ENCODE measurements at places on chromosomes 12 and 14.
A peak's percentile ranks its signal among the peaks of the same experiment; 100 is the strongest.

GRCh38 chr12:98838231-98838647 is 193.1 kb downstream of the APAF1 start:
- DNase-seq = no peak

GRCh38 chr12:106097011-106097410 is 41.7 kb downstream of the NUAK1 start:
- DNase-seq = no peak

DNA sequence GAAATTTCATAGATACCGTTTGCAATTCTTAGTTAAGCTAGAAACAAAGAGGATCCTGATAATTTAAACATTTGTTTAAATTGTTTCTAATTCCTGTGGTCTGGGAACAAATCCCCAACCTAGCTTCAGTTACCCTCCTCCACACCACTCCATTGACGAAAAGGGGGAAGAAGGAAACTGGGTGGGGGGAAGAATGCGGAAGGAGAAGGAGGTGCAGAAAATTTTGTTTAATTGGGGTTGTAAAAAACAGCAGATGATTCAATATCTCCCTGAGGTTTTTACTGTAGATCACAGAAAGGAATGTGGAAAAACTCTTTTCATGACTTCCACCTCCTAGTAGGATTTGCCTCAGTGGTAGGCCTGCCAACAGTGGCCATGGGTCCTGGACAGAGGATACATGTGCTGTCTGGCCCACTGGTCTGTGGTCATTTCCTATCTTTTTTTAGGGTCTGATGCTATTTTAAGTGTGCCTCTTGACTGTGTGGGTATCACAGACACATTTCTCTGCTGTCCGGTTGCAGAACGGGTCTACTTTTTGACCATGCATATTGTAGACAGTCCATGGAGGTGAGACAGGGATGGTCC is 122.9 kb upstream of the PCED1B start:
- no peak for DNase-seq

DNA sequence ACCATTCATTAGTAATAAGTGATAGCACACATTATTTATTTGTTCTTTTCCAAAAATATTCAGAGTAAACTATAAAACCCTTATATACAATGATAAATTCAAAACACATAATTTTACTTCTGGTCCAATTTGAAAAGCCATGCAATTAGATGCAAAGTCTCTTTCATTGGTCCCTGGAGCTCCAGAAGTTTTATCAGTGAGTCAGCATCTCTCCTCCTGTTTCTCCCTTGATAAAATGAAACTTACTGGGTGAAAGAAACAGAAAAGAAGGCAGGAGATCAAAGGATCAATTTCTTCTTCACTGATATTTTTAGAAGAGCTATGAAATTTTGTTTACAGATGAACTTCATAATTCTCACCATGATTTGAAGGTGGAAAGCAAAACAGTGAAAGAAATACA is 47.5 kb downstream of the IFNG start:
- no peak for DNase-seq

- DNase-seq = no peak
Observed at GRCh38 chr14:85501751-85502150, 28.2 kb upstream of the FLRT2 start.

- no peak for DNase-seq
Observed at GRCh38 chr14:31419179-31419966, 977 bp downstream of the HEATR5A start.

GRCh38 chr14:100193417-100194357 is 34.2 kb upstream of the DEGS2 start:
- no peak for DNase-seq

GRCh38 chr12:57765698-57766463 is 997 bp downstream of the CYP27B1 start:
- no peak for DNase-seq

- DNase-seq = no peak
Observed at GRCh38 chr12:46628176-46628575, 197.6 kb downstream of the SLC38A4 start.

DNA sequence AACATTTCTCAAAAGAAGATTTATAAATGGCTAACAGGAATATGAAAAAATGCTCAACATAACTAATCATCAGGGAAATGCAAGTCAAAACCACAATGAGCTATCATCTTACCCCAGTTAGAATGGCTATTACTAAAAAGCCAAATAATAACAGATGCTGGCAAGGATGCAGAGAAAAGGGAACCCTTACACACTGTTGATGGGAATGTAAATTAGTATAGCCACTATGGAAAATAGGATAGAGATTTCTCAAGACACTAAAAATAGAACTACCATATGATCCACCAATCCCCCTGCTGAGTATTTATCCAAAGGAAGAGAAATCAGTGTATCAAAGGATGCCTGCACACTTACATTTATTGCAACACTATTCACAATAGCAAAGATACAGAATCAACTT is 58.3 kb downstream of the GUCY2C start:
- DNase-seq = no peak

DNA sequence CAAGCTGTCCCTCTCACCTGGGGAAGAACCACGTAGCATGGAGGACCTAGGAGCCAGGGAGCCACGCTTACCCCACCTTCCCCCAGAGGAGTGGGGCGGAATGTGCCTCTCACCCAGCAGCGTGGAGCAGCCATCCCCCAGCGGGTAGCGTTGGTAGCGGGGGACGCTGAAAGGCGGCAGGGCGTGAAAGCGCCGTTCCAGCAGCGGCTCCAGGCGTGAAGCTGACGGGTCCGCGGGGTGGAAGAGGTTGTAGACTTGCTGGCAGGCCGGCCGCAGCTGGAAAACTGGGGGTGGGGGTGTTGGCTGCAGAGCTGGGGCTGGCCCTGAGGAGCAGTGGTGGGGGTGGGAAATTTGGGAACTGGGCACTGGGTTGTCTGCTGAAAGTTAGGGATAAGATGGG is 11.9 kb downstream of the ARL6IP4 start:
- no peak for DNase-seq

DNA sequence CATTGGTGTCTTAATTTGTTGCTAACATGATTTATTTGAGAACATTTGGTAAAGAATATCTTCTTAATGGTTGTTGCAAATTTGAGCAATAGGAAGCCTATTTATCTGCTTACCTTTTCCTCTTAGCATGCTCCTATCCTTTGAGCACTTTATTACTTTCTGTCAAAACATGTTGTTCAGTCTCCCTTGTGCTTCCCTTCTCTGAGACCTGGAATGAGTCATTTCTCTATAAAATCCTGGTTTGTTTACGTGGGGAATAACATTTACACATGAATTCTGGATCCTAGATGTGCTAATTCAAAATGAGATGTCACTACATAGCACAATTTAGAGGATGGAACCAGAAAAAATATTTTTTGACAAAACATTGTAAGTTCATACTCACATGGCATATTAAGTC is 844.0 kb upstream of the LRFN5 start:
- no peak for DNase-seq

DNA sequence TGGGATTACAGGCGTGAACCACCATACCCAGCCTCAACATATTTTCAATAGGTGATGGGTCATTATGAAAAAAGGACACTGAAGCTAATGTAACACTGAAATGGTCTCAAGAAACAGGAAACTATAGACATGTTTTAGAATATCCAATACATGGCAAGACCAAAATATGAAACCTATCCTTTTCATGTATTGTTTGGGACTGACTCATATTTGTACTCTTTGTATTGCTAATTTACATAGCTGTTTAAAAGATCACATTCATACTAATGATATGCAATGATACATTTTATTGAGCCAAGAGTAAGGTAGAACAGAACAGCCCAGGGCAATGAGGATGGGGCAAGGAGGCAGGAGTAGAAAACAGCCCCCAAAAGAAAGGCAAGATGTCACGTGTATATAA is 32.6 kb downstream of the RESF1 start:
- no peak for DNase-seq

GRCh38 chr12:71036526-71036925 is 116.0 kb upstream of the PTPRR start:
- no peak for DNase-seq

GRCh38 chr14:37480446-37481290 is 114.4 kb downstream of the FOXA1 start:
- DNase-seq = no peak

GRCh38 chr12:108046135-108046534 is 83.0 kb upstream of the WSCD2 start:
- DNase-seq = no peak

- DNase-seq = peak; percentile 76
Observed at GRCh38 chr12:12716793-12717585, at the start of gene CDKN1B. CDKN1B (plus strand) TSS chr12:12717368; CDS start chr12:12717840, 472 bp downstream.

DNA sequence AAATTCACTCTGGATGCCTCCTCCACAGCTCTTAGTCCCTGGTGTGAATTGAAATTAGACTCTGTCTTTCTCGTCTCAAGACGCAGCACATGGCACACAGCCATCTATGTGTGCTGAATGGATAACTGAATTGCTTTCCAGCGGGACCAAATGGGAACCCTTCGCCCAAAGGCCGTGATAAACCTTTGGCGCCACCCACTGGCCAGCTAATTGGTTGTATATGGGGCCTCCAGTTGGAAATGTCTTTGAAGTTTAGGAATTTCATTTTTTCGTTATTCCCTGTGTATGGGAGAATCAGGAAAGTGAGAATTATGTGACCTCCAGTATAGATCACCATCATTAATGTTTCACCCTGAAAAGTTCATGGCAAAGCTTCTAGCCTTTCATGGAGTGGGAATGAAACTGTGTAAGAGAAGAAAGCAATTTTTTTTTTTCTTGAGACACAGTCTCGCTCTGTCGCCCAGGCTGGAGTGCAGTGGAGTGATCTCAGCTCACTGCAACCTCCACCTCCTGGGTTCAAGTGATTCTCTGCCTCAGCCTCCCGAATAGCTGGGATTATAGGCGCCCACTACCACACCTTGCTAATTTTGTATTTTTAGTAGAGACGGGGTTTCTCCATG is 9.8 kb upstream of the HSP90AA1 start:
- peak; percentile 68 for DNase-seq

DNA sequence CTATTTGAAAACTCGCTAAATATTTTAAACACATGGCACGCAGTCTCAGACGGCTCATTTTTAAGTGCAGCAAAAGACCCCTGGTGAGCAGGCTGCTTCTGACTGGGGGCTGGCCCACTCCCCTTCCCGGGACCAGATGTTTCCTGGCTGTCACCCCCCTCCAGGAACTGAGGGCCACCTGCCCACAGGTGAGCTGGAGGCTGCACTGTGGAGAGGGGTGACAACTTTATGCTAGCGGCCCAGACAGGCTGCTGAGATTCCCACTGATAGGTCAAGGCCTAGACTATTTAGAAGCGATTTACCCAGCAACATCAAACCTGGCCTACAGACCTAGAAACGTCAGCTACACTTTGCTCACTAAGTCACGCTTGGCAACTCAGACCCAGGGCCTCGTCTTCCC is 92.1 kb downstream of the BCL11B start:
- no peak for DNase-seq

- DNase-seq = no peak
Observed at GRCh38 chr12:58588770-58589169, 331.5 kb downstream of the LRIG3 start.

DNA sequence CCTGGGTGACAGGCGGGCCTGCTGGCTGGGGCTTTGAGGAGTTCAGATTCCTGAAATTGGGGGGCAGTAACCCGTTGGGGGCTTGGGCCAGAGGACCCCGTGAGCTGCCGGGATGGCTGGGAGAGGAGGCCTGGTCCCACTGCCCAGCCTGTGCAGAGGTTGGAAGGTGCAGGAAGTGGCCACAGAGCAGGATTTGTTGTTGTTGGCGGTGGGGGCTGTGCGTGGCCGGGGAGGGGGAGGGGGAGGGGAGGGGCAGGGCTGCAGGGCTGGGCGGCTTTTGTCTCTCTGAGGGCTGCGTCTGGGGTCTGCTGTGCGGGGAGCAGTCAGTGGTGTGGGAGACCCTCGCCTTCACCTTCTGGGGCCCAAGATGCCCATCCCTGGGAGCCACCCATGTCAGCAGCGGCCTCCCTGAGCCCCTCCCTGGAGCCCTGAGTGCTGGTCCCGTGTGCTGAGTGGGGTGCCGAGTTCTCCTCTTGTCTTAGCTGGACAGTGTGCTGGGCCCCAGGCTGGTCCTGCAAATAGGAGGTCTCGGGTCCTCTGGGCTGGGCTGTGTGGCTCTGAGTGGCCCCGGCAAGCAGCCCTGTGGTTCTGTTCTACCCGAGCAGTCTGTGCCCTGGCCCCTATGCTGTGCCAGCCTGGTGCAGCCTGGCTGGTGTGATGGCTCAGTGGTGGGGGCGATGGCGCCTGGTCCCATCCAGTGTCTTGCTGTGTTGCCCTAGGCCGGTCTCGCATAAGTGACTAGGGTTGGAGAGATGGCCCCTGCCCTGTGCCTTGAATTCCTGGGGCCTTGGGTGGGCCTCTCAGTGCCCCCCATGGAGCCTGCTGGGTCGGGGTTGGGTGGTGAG is 10.3 kb downstream of the KIF26A start:
- no peak for DNase-seq

- no peak for DNase-seq
Observed at GRCh38 chr12:50240096-50240791, 43.1 kb downstream of the LIMA1 start.

DNA sequence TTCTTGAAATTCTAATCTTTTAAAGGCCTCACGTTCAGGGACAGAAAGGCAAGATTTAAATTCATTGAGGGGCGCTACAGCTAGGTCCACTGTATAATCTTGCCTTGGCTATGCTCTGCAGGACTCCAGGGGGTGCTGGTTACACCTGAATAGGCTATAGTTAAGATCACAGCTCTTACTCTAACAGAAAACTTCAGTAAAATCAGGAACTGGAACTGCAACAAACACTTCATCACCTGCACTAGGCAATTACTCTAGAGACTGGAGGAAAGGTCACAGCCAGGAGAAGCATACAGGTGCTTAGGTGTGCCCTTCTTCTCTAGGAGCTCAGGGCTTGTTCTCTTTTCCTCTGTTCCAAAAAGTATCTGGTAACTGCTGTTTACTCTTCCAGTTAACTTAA is 20.9 kb downstream of the SLCO1C1 start:
- DNase-seq = no peak

GRCh38 chr12:57444744-57445143 is 10.2 kb downstream of the INHBC start:
- no peak for DNase-seq

DNA sequence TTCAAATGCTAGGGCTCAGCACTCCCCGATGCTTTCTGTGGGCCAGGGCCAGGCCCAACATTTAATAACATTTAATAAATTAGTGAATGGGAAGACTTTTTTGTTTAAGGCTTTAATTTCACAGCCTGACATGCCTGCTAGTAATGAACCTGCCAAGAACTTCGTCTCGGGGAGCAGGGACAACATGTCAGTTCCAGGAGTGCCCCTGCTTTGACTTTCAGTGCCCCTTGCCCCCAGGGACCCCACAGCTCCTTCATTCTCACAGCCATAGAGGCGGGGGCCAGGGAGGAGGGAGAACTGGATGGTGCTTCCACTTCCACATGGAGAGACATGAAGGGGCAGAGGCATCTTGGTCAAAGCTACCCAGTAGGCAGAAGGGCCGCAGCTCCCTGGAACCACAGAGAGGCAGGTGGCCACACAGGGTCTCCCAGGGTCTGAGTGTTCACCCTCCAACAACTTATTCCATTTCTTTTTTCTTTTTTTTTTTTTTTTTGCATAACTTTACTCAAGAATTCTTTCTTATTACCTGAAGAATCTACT is 66.0 kb upstream of the DDX11 start:
- no peak for DNase-seq

GRCh38 chr12:68225576-68226476 is at the start of gene IL26:
IL26 (minus strand) TSS chr12:68225810; CDS start chr12:68225756, 54 bp downstream.
- peak; percentile 18 for DNase-seq

- DNase-seq = no peak
Observed at GRCh38 chr14:89661392-89661791, 244.4 kb upstream of the FOXN3 start.

GRCh38 chr14:58560208-58560607 is 77.6 kb upstream of the DACT1 start:
- DNase-seq = no peak

GRCh38 chr12:55499231-55499630 is 7.1 kb downstream of the OR6C68 start:
- no peak for DNase-seq

GRCh38 chr14:93329965-93330608 is 2.7 kb downstream of the BTBD7 start:
- no peak for DNase-seq
